ENCODE measurements at places on chromosomes 6 and 20.

- DNase-seq, result no peak
Measured at GRCh38 chr6:27213544-27214125, 33.9 kb upstream of the PRSS16 start.

DNA sequence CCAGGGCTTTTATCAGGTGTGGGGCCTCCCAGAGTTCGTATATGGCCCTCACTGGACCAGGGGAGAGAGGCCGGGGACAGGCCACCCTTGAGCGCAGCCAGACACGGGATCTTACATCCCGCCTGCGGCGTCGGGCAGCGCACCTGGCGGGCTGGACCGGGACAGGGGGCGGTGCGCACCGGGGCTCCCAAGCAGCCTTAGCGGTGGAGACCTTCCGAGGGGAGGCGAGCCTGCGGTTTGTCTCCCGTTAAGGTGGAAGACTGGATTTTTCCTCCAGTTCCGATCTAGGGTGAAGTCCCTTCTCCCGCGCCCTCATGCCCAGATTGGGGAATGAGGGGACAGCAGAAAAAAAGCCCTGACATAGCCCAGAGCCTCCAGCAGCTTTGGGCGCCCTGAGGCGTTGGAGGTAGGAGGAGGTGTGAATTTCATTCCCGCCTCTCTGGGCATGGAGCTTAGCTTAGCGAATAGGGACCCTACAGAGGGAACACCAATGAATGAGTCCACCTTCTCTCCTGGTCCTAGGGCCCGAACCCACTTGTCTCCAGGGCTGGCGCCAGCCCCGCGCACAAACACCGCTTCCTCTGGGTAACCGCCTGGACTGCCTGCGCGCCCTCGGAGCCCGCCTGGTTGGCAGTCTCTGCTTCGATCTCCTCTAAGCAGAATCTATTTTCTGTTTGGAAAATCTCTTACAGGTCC, 6.7 kb upstream of the LAMP5 start:
- no peak for DNase-seq

- DNase-seq, result no peak
Measured at GRCh38 chr20:41175727-41176330, 38.5 kb downstream of the PLCG1 start.

GRCh38 chr20:9261781-9262180, 192.9 kb downstream of the PLCB4 start:
- no peak for DNase-seq

DNA sequence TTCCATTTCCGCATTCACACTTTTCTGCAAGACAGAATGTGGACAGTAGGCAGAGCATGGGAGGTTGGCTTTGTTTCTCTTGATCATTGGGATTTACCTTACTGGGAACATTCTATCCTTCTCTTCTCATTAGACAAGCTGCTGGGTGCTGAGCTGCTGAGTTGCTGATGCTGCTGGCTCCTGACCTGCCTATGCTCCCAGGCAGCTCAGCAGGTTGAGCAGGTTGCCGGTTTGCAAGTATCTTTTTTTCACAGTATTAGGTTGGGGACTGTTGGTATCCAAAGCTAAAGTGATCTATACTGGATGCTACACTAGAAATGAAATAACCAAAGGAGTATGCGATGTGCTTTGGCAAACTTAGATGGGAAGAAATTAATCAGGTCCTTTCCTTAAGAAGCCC, 23.7 kb upstream of the ADGRF4 start:
- no peak for DNase-seq

- DNase-seq, result no peak
Measured at GRCh38 chr6:4610256-4610655, 165.9 kb upstream of the CDYL start.

GRCh38 chr20:2416541-2417212, 36.0 kb downstream of the TGM6 start:
- DNase-seq, result no peak

GRCh38 chr6:133446789-133447188, 205.6 kb downstream of the EYA4 start:
- no peak for DNase-seq

- DNase-seq, result no peak
Measured at GRCh38 chr6:121856296-121856695, 420.9 kb downstream of the GJA1 start.

DNA sequence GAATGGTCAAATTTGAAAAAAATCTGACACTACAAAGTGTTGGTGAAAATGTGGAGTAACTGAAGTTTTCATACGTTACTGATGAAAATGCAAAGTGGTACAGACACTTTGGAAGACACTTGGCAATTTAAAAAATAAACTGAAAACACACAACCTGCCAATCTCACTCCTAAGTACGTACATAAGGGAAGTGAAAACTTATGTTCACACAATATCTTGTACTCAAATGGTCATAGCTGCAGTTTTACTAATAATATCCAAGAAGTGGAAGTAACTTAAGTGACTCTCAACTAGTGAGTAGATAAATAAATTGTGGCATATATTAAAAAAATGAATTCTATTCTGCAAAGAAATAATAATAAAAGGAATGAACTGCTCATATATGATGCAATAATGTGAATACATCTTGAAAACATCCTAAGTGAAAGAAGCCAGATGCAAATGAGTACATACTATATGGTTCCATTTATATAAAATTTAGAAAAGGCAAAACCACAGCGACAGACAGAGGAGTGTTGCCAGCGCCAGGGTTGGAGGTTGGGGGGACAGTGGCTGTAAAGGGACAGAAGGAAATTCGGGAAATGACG, 198.2 kb downstream of the ERMARD start:
- no peak for DNase-seq

GRCh38 chr6:165222315-165223025, 86.9 kb downstream of the C6orf118 start:
- no peak for DNase-seq

All from AG09319 (cell line).